ENCODE measurements at places on chromosomes 7 and 10.

GRCh38 chr10:23534326-23534725, 95.5 kb downstream of the OTUD1 start:
- DNase-seq: no peak

GRCh38 chr7:85065888-85066485, 120.9 kb downstream of the SEMA3D start:
- DNase-seq: no peak

DNA sequence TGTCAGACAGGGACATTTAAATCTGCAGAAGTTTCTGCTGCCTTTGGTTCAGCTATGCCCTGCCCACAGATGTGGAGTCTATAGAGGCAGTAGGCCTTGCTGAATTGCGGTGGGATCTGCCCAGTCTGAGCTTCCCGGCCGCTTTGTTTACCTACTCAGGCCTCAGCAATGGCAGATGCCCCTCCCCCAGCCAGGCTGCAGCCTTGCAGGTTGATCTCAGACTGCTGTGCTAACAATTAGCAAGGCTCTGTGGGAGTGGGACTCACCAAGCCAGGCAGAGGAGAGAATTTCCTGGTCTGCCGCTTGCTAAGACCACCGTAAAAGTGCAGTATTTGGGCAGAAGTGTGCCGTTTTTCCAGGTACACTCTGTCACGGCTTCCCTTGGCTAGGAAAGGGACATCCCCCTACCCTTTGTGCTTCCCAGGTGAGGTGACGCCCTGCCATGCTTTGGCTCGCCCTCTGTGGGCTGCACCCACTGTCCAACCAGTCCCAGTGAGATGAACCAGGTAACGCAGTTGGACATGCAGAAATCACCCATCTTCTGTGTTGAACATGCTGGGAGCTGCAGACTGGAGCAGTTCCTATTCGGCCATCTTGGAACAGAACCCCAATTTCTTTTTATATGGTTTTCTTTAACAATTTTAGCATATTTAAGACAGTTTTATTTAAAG, 28.4 kb upstream of the VWDE start:
- DNase-seq: no peak

- DNase-seq: no peak
Observed at GRCh38 chr7:90788052-90788451, 191.9 kb downstream of the CDK14 start.

DNA sequence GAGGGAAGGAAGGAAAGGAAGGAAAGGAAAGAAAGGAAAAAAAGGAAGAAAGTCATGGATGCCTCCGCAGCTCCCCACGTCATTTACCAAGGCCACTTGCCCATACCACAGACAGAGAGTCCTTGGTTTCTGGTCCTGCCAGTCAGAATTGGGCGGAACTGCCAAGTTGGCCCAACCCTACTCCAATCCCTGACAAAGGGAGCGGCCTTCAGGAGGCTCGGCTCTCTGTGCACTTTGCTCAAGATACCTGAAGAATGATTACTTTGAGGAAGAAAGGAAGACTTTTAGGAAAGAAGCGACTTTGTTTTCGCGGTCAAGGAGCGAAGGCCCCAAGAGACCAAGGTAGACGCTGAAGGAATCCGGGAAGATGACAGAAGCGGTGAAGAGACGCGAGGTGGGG, 49.1 kb upstream of the FXYD4 start:
- DNase-seq: no peak

DNA sequence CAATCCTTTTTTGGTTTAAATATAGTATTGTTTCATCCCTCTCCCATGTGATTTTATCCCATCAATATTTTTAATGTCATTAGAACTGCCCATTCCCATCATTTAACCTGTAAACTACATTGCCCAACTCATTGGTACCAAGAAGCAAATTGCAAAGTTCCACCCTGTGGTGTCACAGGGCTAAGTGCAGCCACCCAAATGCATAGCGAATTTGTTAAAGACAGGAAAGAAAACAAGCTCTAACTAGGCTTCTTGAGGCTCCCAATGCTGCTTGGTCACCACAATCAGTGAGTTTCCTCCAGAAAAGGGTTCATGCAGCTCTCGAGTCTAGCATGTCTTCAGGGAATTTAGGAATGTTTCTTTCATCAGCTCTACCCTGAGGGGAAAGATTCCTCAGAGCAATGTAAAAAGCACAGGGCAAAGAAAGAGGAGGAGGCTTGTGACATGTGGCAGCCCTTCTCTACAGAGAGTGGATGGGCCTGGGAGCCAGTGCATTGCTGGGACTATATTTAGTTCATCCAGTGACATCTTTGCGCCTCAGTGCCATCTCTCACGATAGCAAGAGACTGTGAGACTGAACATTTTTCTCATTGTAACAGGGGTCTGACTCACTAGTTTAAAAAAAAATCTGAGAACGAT, 58.1 kb downstream of the CAV1 start:
- DNase-seq: no peak

DNA sequence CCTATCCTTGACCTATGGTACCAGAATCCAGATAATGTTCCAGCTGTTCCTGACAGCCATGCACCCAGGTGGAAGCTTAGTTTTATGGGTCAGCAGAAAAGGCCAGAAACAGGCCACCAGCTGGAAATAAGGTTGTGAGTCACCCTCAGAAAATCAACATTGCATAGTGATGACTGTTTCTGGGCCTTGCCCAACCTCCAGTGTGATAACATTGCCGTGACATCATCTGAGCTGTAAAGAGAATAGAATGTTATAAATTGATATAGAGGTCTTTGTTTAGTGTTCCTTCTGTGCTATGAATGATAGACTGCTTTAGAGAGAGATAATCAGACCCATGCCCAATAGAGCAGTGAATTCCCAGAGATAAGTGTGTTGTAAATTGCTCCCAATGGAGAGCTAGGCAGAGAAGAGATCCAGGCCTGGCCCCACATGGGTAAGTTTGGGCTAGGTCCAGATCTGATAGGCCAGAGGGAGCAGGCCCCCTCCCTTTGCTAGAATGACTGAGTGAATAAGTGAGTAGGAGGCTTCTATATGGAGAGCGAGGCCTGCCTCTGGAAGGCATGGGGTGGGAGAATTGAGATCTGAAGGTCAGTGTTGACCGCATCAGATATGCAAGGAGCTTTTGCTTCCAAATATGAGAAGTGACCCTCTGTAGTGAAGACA, 14.2 kb upstream of the HPS1 start:
- no peak for DNase-seq

DNA sequence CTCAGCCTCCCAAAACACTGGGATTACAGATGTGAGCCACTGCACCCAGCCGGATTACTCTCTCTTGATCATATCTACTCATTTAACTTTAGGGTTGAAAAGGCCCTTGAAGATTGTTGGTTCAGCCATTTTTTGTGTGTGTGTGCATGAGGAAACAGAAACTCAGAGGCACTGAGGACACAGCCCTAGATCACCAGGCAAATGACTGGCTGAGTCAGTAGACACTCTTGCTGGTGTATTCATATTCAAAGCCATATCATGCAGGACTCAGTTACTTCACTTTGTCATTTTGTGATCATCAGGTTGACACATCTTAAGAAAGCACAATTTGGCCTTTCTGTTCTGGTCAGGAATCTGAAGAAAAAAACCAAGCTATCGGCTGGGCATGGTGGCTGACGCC, 253.4 kb downstream of the TRIL start:
- DNase-seq: no peak

GRCh38 chr7:73644688-73645286, 20.5 kb upstream of the MLXIPL start:
- no peak for DNase-seq

DNA sequence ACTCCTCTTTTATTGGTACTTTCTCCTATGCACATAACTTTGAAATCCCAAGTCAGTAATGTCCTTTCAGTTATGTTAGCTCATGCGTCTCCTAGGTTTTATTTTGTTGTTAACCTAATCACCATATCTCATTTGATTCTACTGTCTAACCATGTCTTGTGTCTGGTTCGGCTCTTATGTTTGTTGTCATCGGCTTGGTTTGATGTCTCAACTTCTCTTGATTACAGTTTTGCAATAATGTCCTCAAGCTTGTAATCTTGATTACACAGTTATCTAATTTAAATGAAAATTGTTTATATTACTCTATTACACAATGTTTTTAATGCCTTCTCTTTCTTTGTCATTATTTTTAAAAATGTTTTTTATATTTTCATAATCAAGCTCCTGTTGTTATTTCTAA, 35.9 kb upstream of the SEMA3A start:
- DNase-seq: no peak

GRCh38 chr7:27143023-27143949, at the start of gene HOXA5:
HOXA5 (minus strand) TSS chr7:27143681; CDS start chr7:27143607, 74 bp downstream.
- no peak for DNase-seq

- no peak for DNase-seq
Observed at GRCh38 chr7:54339073-54339472, 203.1 kb upstream of the VSTM2A start.

DNA sequence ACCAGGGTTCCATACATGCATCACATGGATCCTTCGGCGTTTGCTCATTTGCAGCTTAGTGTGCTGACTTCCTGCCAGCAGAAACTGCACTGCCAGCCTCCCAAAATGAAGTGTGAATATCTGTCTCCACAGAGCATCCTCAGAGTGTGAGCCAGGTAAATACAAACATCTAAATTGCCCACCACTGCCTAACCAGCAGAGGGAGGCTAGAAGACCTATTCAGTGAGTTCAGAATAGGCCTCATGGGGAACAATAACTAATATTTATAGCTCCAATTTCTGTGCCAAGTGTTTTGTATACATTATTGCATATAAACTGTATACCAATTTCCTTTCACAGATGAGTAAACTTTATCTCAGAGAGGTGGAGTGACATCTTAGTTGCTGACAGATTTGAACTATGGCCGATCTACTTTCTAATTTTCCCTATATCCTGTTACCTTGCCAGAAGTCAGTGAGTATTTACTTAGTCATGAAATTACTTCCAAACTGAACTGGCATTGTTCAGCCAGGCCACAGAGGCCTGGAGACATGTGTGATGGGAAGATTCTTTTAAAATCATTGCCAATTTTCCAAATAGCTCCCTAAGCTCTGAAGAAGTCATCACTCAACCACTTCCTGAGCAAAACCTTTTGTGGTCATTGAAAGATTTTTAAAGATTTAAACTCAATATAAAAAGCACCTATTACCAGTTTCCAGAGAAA, 926.5 kb upstream of the GHITM start:
- no peak for DNase-seq

DNA sequence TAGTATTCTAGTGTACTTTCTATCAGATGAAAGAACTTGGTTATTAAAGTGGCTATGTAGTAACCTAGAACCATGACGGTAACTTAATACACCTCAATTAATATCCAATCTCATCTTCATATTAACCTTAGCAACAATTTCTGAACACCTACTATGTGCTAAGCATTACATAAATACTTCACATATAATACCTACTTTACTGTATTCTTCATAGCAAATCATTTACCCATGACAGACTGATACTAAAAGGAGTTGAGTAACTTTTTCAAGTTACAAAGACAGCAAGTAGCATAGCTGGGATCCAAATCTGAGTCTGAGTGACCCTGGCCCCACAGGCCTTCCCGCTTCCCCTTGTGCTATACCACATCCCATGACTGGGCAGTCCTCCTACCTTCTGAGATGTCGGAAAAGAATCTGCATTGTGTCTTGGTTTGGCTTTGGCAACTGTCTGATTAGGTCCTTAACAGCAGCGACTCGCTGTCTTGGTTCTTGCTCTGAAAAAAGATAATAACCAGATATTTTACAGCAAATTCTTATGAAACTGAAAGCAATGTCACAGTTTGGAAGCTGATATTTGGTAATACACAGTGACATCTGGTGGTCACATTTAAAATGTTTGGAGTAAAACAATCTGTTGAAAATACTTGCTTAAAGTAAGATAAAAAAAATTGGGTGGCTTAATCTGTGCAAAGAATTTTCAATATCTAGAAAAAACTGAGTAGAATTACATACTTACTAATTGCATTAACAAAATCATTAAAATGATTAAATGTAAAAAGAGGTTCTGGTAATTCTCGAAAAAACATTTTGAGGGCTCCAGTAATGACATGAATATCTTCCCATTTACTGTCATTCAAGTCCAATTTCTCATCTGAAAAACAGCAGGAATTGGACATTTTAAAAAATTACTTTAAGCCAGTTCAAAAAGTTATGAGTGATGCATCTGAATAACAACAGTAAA, 120.1 kb downstream of the ARHGAP12 start:
- DNase-seq: no peak

DNA sequence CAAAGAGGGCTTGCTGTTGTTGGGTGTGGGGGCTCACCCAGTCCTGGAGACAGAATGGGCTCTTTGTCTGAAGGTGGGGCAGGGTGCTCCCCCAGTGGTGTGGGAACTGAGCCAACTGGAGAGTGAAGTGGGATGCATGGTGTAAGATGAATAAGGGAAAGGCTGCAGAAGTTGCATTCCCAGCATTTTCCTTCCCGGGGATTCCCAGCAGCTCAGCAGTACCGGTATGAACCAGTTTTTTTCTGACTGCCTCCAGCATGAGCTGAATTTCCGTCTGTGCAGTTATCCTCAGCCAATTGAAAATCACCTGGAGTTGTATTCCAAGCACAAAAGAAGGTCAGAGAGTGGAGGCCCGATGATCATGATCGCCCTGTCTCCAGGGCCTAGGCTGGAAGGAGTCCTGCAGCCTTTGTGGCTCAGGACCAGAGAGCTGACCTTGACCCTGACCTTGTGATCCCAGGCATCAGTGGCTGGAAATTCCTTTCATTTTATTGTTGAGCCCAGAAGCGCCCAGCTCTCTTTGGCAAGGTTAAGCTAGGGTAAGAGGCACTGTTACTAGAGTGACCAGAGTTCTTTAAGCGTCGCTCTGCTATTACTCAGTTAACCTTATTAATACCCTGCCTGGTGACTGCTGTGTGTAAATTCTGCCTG, 33.4 kb downstream of the OGDH start:
- no peak for DNase-seq

GRCh38 chr10:88392222-88392621, 190.9 kb downstream of the RNLS start:
- DNase-seq: no peak

DNA sequence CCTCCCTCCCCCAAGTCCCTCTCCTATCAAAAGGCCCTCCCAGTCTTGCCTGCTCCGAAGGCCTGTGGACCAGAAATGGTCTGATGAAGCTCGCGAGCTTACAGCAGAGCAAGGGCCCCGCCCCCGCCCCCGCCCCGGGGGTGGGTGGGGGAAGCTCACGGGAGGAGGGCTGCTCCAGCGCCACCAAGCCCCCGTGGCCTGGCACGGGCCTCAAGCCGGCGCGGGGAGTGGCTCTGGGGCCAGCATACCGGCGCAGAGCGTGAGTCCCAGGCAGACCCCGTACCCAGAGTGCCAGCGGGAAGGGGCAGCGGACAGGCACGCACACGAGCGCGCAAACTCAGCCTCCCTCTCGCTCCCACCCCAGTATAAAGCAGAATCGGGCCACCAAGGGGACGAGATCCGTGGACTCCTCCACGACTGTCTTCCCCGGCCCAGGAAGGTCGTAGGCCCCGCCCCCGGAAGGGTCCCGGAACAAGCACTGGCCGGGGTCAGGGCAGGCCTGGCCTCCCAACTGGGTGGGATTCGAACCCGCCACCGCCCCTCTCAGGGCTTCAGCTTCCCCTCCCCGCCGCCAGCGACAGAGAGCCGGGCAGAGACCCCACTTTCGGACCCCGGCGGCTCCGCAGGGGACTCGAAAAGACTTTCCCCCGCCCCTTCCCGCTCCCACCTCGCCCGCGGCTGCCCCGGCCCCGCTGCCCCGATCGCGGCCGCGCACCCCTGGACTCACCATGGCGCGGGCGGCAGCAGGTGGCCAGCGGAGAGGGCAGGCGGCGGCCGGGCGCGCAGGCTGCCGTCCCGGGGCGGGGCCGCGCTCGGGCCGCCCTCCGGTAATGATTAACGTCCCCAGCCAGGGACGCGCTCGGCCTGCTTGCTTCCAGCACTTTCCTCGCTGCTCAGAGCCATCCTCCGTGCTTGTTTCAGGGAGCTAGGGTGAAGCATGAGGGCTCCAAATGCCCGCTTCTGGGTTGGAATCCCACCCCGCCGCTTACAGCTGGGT, at the start of gene PCBD1:
PCBD1 (minus strand) TSS at position 762 of the 997 bp plus-strand sequence; CDS start at position 730, 32 bp downstream.
- peak; percentile 56 for DNase-seq
